ENCODE measurements at places on chromosomes 13 and 19.

- DNase-seq = peak; percentile 18
Measured at GRCh38 chr13:24063281-24063877, 97.1 kb upstream of the SPATA13 start.

GRCh38 chr13:114019367-114019766 is 45.5 kb upstream of the C13orf46 start:
- no peak for DNase-seq

DNA sequence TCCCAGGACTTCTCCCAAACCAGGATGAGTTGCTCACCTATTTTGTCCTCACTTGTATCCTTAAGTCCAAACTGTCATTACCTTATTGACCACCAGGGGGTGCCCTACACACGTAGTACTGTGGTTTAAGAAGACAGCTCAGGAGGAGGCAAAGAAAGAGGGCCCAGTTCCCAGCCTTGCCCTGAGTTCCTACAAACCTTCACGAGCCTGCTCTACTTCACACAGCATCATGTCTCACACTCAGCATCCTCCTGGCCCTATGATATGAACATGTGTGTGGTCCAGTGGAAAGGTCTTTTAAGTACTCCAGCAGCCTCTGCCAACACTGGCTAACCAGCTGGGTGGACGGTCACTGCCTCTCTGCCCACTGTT is 8.1 kb upstream of the ZNF784 start:
- DNase-seq = peak; percentile 63

DNA sequence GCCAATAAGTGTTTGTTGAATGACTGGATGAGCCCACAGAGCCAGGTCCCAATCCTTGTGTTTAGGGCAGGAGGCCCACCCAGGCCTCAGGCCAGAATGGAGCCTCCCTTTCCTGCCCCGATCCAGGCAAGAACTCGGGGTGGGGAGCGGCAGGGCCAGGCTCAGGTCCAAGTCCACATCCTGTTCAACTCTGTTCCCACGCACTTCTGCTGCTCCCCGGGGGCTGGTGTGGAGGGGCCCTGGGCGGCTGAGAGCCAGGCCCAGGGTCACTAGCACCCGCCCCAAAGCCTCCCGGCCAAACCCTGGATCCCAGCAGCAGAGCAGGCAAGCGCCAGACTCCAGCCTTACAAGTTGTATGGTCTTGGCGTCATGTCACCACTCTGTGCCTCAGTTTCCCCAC is 8.0 kb downstream of the ANGPTL8 start:
- no peak for DNase-seq

GRCh38 chr19:5676772-5677105 is 3.6 kb downstream of the MICOS13 start:
- DNase-seq = no peak

GRCh38 chr19:34734537-34735103 is 577 bp downstream of the ZNF181 start:
- no peak for DNase-seq

- no peak for DNase-seq
Measured at GRCh38 chr19:9941671-9942070, 5.4 kb upstream of the OLFM2 start.

DNA sequence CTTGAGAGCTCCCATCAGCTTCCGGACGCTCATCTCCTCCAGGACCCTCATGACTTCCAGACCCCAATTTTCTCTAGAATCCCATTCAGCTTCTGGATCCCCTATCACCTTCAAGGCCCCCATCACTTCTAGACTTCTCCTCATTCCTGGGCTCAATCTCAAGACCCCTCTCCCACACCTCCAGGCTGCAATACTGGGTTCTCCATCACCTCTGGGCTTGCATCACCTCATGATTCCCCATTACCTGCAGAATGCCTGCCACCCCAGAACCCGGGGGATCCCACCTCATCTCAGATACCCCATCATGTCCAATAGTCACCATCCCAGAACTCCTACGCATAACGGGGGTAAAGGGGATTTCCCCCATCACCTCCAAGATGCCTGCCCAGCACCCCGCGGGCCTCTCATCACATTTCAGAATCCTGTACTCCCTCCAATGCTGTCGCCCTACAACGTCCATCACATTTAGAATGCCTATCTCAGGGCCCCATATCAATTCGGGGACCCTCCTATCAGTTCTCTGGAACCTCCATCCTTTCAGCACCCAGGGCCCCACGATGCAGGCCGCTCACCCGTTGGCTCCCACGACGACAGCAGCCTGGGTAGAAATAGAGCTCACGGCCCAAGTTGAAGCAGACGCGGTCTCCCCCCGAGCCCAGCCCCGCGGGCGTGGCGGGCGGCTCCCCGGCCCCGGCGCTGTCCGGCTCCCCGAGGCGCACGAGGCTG is 738 bp downstream of the DMWD start:
- DNase-seq = no peak

DNA sequence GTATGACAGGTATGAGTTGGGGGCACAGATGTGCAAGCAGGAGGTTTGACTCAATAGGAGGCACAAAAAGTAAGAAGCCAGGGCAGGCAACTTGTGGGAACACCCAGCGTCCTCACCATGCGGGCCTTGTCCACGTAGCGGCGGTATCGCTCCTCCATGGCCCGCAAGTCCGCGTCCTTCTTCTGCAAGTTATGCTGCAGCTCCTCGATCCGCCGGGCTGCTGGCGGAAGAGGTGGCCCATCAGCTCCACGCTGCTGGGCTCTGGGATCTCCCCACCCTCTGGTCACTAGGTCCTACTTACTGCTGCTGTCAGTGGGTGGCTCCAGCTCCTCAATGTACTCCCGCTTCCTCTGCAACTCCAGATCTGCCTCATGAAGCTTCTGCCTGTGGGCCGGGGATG is 10.7 kb downstream of the HOOK2 start:
- DNase-seq = no peak

DNA sequence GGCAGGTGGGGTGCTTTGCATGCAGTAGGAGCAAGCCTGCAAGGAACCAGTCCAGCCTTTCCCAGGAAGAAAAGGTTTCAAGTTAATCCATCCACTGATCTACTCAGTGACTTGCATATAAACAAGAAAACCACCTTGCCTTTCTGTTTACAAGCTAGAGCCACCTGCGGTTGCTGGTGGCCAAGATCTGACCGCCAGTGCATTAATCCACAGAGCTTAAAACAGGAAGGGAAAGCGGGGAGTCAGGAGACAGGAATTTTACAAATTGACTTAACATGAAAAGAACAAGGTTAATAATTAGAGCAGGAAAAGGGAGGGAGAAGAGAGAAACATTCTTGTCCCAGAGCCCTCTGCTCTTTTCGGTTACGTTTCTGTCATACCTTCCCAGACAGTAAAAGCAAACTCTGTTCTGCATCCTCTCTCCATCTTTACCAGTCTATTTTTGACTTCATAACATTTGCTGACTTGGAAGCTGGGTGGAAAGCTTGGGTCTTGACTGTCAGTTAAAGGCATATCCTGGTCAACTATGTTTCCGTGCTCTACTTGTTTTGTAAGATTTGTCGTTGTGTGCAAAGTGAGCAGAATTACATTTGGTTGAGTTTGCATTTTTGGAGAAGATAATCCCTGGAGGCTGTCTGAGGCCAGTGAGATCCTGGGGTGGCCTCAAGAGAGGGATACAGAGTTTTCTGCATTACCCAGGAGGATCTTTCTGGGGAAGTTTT is 760.6 kb downstream of the EFNB2 start:
- DNase-seq = no peak

DNA sequence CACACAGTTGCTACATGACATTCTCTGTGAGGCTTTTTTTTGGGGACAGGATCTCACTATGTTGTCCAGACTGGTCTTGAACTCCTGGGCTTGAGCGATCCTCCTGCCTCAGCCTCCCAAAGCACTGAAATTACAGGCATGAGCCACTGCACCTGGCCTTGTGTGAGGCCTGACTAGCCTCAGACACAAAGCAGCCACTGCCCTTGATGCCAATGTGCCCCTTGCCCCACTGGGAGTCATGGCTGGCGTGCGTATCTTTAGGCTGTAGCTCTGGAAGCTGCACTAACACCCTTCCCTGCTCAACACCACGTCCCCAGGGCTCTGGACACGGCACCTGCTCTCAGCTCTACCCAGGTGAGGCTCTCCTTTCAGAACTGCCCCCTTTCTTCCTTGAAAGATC is 14.5 kb upstream of the KPTN start:
- no peak for DNase-seq

GRCh38 chr13:52878831-52879230 is 30.4 kb upstream of the PCDH8 start:
- no peak for DNase-seq

DNA sequence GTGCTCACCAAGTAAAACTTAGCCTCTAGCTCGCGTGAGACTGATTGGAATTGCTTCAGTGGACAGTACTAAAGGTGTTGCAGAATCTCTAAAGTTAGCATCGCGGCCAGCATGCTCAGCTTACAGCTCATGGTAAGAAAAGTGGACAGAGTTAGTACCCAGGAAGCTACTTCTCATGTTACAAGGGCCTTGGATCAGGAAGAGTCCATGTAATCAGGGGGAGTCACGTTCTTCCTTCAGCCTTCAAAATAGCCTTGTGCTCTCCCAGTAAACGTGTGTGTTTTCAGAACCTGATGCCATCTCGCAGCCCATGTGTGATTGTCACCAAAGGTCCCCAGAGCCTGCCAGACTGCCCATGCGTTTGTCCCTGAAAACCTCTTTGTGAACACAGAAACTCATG is 195.8 kb upstream of the RNF113B start:
- DNase-seq = no peak

DNA sequence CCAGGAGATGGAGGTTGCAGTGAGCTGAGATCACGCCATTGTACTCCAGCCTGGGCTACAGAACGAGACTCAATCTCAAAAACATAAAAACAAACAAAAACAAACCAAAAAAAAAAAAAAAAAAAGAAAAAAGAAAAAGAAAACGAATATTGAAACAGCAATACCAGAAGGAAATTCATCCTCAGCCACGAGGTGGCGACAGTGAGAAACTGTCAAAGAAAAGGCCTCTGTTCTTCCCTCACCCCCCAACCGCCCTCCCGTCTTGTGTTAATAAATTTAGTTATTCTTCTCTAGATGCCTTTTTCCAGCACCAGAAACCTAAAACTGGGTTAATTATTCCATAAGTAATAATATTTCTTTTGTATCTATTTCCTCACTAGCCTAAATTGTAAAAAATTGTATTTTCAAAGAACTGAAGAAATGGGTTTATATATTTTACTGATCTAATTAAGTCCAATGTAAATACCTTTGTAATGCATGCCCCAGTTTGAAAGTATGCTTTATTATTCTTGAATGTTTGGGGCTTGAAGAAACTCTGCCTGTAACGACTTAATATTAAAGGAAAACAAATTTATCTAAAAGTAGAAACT is 38.6 kb downstream of the LIG4 start:
- peak; percentile 11 for DNase-seq

DNA sequence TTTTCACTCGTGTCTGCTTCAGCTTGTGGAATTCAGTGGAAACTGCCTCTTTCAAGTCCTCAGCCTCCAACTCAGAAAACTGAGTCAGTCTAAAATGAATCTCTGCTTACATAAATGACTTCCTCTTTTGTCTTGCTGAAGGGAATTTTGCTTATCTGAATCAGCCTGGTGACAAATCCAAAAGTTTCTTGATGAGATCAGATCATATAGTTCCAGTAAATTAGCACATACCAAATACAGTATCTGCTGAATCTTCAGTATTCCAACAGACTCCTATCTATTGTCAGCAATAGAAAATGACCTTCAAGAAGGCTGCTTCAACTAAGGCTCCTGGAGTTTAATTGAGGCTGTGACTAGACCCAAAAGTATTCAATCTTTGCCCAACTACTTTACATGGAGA is 290.0 kb downstream of the MZT1 start:
- no peak for DNase-seq

DNA sequence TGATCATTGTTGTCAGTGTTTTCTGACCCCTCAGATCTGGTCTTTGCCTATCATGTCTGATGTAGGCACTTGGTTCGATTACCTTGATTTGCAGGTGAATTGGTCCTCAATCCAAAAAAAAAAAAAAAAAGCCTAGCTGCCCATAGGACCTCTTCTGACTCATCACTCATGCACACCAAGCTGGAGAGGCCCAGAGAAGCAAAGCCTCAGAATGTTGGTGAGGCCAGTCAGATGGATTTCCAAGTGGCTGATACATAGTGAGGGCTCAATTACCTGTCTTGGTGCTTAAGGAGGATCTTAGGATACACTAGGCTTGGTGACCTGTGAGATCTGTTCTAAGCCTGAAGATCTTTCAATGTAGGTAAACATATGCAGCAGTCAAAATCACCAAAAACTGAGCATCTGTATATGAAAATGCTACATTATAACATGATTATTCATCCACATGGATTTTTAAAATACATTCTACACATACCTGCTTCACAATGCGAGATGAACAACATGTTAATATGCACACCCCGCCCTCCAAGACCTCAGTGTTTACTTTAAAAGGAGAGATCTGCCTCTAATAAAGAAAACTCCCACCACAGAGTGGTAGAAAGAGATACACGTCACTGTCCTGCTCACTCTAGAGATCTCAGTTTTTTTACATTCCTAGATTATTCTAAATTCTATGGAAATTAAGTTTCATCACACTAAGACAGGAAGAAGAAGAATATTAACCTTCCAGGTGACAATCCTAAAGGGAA is 79.9 kb upstream of the RAP2A start:
- DNase-seq = no peak

DNA sequence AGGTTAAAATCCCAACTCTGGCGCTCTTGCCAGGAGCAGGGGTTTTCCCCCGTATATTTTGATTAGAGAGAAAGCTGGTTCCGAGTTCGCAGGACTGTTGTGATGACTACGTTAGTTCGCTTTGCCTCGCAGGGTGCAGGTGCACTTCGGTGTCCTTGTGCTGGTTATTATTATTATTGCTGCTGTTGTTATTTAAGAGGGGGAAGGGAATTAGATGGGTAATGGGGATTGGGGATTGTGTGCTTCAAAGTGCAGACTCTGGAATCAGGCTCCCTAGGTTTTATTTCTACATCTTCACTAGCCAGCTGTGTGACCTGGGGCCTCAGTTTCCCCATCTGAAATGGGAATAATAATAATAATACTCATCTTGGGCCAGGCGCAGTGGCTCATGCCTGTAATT is 15.2 kb downstream of the ACP7 start:
- no peak for DNase-seq

- no peak for DNase-seq
Measured at GRCh38 chr13:60075850-60076249, 87.9 kb downstream of the DIAPH3 start.

DNA sequence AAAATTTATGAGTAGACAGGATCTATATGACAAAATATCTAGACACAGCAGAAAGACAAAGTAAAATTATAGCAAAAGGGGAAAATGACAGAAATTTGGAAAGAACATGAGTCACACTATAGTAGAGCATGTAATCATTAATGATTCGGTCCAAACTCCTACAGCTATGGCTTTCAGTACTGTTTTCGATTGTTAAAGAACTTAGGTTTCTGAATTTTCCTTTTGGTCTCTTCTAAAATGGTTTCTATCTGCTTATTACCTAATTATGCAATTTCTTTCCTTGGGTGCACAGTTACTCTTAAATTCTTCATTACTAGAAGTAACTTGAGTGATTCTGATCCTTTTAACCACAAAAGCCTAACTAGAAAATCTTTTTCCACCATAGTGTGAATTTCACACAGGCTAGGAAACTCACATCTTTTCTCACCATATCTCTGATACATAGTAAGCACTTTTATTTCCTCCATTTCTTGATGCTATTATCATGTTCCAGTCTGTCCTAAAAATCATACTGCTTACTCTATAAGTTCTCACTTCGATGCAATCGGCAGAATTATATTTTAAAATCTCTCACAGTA is 1101.4 kb downstream of the PCDH9 start:
- DNase-seq = no peak

GRCh38 chr13:113029487-113030258 is 60.7 kb downstream of the MCF2L start:
- peak; percentile 10 for DNase-seq
